ENCODE measurements at places on chromosomes 12 and 14.
A peak's percentile ranks its signal among the peaks of the same experiment; 100 is the strongest.

DNA sequence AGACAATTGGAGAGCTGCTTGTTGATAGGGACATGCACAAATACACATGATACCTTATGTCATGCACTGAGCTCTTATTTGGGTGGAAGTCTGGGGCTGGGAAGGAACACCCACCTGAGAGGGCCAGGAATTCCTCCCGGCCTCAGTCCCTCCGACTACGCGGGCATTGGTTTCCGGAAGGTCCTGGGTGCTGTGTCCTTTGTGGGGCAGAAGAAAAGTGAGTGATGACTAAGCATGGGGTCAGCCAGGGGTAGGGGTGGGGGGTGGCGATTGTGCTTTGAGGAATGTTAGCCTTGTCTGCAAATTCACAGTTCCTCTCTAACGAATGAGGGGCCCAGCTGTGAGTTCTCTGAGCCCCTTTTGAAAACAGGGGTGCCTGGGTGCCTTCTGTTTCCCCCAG, 798 bp downstream of the CELA1 start:
- DNase-seq: no peak

DNA sequence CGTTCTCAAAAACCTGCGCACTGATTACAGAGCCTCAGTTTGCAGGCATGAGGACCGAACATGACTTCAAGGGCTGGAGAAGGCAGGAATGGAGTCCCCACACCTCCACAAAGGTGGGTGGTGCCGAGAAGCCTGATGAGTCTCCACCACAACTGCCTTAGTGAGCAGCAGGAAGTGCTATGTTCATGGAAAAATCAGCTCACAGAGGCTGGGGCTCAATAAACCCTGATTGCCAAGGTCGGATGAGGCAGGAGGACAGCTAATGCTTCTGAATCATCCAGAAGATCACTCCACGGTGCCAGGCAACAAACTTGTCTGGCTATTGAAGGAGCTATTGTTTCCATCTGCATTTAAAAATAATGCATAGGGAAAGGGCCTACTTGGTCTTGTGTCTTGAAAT, 31.1 kb downstream of the APPL2 start:
- no peak for DNase-seq

GRCh38 chr12:127716166-127716565, 550.8 kb upstream of the TMEM132C start:
- DNase-seq: no peak

- no peak for DNase-seq
Measured at GRCh38 chr14:52898496-52898895, 52.4 kb downstream of the FERMT2 start.

DNA sequence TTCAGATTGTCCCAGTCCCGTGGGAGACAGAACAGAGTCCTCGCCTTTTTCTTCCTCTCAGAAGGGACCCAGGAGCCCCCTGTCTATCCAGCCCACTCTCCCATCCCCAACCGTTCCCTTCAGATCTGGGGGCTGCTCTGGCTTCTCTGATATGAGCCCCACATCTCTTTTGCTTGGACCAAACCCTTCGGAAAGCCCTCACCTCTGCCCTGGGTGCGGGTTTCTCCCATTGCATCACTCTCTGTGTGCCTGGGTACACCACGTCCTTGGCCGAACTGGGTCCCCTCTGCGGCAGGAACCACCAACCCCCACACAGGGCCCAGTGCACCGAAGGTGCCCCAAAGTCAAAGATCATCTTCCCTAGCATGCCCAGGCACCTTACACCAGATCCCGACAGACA, 87.8 kb downstream of the DICER1 start:
- DNase-seq: no peak

DNA sequence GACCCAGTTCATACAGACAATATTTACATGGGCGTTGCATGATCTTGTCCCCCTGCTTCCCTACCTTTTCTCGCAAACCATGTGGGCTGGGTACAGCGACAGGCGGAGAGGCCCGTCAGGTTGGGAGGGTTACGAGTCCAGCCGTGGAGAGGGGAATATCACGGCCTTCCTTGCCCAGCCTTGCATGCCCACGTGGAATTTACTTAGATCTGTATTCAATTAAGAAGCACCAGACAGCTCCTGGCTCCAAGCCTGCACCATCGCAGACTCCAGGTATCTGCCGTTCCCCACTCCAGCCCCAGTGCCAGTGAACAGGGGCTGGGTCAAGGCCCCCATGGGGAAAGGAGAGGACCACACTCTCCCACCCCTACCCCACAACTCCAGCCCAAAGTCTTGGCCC, 29.8 kb downstream of the BCL11B start:
- DNase-seq: no peak

GRCh38 chr12:11524446-11524845, 125.0 kb upstream of the ETV6 start:
- no peak for DNase-seq

DNA sequence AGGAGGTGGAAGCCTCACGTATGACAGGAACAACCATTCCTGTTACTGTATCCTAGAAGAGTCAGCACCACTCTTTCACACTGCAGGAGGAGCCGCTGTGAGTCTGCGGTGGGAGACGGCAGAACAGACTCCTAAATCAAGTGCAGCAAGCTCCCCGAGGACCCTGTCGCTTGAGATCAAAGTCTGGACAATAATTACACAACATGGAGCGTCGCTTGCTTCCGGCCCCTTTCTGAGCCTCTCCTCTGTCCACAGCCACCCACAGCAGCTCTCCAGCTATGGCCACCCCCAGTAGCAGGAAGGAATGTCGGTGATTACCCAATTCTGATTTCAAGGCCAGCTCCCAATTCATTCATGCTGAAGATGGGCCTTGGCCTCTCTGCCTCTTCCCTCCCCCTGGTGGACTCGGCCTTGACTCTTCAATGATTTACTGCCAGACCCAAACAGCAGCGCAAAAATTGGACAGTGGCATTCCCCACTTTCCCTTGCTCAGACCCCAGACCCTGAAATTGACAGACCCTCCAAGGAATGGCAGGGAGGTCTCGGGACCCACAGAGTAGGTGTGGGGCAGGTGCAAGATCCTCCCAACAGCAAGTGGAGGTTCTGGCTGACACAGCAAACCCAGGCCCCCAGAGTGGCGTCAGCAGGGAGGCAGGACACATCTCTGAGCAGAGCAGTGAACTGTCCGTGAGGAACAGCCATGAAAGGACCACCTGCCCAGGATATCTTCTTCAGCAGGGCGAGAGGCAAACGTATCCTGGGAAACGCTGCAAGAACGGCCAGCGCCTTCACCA, 272.7 kb upstream of the DIO3 start:
- no peak for DNase-seq

- DNase-seq: no peak
Measured at GRCh38 chr14:51478175-51478621, 173.5 kb upstream of the FRMD6 start.

GRCh38 chr14:57051633-57052032, 217.1 kb downstream of the EXOC5 start:
- no peak for DNase-seq

- peak; percentile 91 for DNase-seq
Measured at GRCh38 chr12:56116267-56117081, at the start of gene RPL41. Gene RPL41 (plus strand): TSS chr12:56116633.

- DNase-seq: no peak
Measured at GRCh38 chr14:75513911-75514672, 8.2 kb upstream of the BATF start.

DNA sequence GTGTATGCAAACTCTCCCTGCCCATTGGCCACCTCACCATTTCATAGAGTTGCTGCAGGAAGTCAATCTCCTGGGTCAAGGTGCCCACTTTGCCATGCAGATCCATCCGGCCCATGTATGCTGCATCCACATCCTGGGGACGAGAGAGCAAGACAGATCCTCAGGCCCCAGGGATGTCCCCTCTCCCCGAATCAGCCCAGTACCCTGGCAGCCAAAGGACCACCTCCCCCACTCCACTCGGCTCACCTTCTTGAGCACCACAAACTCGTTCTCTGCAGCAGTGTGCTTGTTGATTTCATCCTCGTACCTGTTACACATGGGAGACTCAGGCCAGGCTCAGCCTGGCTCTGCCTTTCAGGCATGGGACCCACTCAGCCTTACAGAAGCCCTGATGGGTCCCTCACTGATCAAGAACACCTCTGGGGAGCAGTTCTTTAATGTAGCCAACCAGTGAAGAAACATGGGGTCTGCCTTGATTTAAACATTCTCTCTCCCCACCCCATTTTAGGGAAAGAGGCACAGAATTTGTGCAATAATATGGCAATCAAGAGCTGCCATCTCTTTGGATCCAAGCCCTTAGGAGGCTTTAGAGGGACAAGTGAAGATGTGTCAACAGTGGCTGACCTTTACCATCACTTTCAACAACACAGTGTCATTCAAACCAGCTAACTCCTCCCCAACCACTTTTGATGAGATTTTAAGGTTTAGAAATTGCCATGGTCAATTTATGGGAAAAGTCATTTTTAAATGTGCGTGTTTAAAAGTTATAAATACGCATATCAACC, 3.9 kb downstream of the KRT79 start:
- DNase-seq: no peak

GRCh38 chr12:77560714-77561113, 270.0 kb upstream of the NAV3 start:
- DNase-seq: no peak

GRCh38 chr12:105164068-105164467, 56.5 kb downstream of the WASHC4 start:
- DNase-seq: no peak

GRCh38 chr14:65187421-65188049, 85.2 kb upstream of the MAX start:
- no peak for DNase-seq

DNA sequence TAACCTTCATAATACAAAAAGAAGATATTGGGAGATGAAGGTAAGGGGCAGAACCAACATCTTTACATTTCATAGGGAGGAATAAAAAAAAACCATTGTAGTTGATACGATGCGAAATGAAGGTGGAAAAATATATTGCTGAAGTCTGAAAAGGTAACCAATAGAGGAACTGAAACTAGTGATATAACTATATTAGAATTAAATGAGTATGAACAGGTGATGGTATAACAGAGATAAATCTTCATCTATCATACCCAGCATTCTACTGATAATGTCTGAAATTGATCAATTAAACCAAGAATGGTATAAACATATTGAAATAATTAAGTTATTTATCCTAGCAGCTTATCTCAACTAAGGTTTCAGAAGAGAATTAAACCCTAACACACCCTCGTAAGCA, 332.1 kb downstream of the NELL2 start:
- DNase-seq: no peak

DNA sequence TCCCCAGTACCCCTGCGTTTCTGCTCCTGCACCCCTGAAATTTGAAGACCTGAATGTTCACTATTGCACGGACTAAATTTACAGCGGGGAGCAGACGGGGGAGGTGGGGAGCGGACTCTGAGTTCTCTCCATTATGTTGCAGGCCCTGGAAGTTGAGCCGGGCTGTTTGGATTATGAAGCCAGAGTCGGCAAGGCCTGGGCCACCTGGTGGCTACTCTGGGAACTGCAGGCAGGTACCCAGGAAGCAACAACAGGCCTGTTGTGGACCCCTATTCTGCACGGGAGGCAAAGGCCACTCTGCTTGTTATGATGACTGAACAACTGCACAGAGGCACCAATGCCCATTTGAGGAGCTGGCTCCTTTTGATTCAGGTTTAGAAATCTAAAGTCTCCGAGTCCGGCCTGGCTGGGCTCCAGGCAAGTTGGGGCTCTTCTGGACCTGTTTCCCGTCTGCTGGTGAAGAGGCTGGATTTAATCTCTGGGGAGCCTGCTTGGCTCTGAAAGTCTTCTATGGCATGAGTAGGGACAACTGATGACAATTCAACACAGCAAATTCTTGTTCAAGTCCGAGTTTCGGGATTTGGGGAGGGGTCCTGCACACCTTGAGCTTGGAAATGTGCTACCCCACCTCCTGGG, 34.1 kb upstream of the FAM181A start:
- DNase-seq: peak; percentile 74

- peak; percentile 78 for DNase-seq
Measured at GRCh38 chr14:96275177-96276112, 19.4 kb downstream of the BDKRB1 start.

DNA sequence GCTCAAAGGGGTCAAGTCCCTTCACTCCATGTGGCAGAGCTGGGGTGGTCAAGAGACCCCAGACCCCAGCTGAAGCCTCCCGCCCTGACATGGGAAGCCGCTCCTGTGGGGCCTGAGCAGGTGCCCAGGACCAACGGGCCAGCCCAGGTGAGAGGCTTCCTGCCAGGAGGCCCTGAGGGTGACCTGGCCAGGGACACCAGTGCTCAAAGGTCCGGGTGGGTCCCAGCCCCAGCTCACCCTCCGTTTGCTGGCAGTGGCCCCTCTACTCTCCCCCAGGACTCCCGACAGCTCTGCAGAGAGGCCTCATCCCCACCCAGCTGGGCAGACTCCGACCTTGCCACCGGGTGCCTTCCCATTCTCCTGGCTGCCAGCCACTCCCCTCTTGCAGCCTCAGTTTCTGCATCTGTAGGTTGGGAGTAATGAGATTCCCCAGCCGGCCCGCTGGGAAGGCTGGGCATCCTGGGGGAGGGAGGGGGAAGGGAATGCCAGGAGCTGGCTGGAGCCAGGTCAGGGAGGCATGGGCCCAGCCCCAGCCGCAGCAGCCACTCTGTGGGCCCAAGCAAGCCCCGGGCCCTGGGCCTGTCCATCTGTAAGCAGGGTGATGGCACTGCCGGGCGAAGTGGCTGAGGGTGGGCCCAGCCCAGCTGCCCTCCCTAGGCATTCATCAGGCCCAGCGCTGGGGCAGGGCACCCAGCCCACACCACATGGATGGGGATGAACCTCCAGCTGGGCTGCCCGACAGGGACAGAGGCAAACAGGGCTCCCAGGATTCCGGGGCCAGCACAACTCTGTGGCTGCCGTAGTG, 10.3 kb upstream of the INF2 start:
- DNase-seq: no peak

DNA sequence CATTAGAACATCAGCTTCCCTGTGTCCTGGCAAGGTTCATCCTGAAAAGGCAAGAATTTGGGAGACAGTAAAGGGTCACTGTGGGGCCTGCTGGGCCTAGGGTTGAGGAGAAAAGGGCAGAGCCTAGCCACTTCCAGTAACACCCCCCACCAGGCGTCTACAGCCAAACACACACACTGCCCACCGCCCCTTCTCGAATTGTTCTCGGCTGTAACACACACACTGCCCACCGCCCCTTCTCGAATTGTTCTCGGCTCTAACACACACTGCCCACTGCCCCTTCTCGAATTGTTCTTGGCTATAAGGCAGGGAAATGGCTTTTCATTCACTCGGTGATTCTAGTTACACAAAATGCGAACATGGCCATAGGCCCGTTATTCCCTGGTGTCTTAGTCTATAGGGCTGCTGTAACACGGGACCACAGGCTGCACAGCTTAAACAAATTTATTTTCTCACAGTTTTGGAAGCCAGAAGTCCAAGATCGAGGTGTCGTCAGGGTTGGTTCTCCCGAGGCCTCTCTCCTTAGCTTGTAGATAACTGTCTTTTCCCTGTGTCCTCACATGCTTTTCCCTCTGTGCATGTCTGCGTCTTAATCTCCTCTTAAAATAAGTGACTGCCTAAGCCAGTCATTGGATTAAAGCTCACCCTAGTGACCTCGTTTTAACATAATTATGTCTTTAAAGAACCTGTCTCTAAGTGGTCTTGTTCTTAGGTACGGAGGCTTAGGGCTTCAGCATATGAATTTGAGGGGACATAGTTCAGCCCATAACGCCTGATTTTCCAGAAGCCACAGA, 171.0 kb downstream of the ADGRD1 start:
- DNase-seq: no peak

Data from stimulated activated CD4-positive, alpha-beta T cell treated with anti-CD3 and anti-CD28 coated beads, Interleukin-4, amount 100 ng/mL, for 1 hour (primary cell).